ENCODE measurements at places on chromosomes 7 and 10. TPM values are rescaled to one million over a fixed set of nuclear protein-coding genes. Genes with fewer than 3 reads are reported as not detected.

The C1QL3 gene
- total RNA-seq = not detected

The PDZD7 gene
- total RNA-seq = 1.6 TPM

The GDF10 gene
- total RNA-seq = 1.1 TPM

The CYP3A5 gene
- total RNA-seq = 13.5 TPM

The CRHR2 gene
- total RNA-seq = not detected

The ARHGEF5 gene
- 43.5 TPM for total RNA-seq

The GPRIN2 gene
- total RNA-seq = 12.6 TPM

The ABCA13 gene
- total RNA-seq = 6.0 TPM

The SLC16A9 gene
- total RNA-seq = 15.5 TPM

The TAF3 gene
- 8.7 TPM for total RNA-seq

The SH2B2 gene
- total RNA-seq = 11.0 TPM

The ALKBH4 gene
- total RNA-seq = 14.0 TPM

The GATA3 gene
- total RNA-seq = 23.5 TPM

The CYP3A7 gene
- total RNA-seq = not detected

The SPDYE9 gene
- total RNA-seq = not detected

The SPDYE3 gene
- not detected for total RNA-seq

The CNTNAP2 gene
- total RNA-seq = 0.13 TPM

The ZPBP gene
- total RNA-seq = 0.22 TPM

The KNDC1 gene
- total RNA-seq = 8.7 TPM
